NCI-H1048 (cell line): ENCODE measurements at places on chromosomes 16 and 17.
A peak's percentile ranks its signal among the peaks of the same experiment; 100 is the strongest.

DNA sequence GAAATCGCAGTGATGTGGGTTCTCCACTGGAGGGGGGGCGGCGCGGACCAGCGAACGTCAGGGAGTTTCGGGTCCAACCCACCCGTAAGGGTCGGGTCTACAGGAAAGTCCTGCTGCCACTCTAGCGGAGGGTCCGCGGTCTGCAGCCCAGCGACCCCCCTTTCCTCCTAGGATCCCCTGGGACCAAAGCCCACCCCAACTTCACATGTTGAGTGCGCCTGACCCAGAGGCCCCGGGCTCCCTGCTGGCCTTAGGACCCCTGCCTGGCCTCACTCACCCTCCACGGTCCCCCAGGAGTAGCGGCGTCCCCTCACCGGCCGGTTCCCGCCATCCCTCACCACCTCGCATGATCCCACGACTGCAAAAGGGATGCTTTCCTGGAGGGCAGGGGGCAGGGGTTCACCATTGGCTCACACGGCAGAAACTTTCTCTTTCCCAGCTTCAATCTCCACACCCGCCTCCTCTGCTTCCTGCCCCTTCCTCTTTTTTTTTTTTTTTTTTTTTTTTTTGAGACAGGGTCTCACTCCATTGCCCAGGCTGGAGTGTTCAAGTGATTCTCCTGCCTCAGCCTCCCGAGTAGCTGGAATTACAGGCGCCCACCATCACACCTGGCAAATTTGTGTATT is 3.1 kb downstream of the SEPTIN1 start:
- no peak for DNase-seq

DNA sequence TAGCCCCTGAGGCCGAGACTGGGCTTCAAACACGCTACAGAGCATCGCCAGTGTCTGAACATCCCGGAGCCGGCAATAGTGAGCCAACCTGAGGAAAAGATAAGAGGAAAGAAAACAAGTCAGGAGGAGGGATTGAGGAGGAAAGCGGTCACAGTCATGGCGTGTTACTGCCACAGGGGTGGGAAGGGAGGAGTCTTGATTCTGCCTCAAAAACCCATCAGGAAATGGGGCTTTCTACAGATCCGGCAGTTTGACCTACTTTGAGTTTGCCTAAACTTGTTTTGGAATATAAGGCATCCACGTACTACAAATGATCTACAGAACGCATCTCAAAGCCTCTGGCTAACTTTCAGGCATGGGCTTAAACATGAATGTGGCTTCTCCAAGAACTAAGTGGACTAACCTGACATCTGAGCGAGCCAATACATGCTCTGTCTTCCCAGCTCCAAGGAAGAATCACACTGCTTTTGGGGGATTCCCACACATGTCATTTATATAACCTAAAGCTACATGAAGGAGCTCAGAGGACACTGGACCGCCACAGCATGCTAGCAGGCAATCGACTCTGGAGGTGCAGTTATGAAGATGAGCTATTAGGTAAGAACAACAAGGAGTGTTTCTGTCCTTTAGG is 96.6 kb downstream of the WDR59 start:
- no peak for DNase-seq

GRCh38 chr16:11240636-11241473 is 15.1 kb downstream of the SOCS1 start:
- DNase-seq: no peak

- no peak for DNase-seq
Observed at GRCh38 chr17:50355336-50355700, 9.4 kb downstream of the XYLT2 start.

- DNase-seq: no peak
Observed at GRCh38 chr17:13638855-13639458, 37.2 kb upstream of the HS3ST3A1 start.

- DNase-seq: no peak
Observed at GRCh38 chr16:82995924-82996441, 369.2 kb downstream of the CDH13 start.

DNA sequence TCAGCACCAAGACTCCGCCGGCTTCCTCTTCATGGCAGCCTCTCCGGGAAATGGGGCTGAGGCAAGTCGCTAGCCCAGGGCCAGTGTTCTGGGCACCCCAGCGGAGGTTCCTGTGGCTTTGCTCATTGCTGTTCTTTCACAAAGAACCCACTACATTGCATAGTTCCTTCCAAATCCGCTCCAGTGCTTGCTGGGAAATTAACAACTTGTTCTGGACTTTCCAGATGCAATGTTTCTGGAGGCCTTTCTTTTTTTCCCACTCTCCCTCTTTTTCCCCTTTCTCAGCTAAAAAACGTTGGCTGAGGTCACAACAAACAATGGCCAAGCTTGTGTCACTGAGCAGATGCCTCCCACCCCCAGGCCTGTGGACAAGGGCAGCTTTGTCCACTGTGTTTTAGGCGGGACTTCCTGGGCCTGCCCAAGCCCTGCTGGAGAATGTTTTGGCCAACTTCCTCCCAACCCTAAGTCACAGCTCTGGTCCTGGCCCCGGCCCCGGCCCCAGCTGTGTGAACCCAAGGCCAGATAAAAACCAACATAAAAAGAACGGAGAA is 131.5 kb upstream of the RCVRN start:
- DNase-seq: no peak

- no peak for DNase-seq
Observed at GRCh38 chr16:14522671-14523070, 107.4 kb downstream of the PARN start.

DNA sequence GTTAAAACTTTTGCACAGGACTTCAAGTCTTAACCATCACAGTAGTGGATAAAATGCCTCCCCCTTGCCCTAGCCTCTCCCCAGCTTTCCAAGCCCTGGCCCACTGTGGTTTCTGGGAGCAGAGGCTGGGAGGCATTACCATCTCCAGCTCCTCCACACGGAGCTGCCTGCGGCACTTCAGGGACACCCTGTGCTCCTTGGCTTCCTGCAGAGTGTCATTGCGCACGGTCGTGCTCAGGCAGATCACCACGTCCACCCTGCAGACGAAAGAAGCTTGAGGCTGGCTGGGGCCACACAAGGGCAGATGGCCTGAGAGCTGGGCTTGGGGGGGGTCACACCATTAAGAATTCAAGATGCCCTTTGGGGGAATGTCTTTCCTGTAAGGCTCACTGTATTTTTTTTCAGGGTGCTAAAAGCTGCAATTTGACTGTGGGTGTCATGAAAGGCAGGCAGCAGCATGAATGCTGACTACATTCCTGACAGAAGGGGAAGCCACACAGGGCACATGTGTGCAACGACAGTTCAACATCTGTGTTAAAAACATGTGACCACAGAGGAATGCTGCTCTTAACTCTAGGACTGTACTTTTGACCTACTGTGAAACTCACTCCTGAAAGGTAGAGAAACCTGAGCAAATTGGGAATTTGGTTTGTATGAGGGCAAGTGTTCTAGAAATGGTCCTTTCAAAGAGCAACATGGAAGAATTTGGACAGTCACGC is 47.7 kb upstream of the CLEC18B start:
- DNase-seq: no peak

GRCh38 chr17:59513934-59514841 is 51.2 kb upstream of the DHX40 start:
- peak; percentile 84 for DNase-seq

GRCh38 chr17:36937001-36937958 is at the start of gene LHX1:
Gene LHX1 (plus strand): TSS chr17:36937475. CDS start chr17:36938198, 723 bp downstream.
- DNase-seq: no peak

DNA sequence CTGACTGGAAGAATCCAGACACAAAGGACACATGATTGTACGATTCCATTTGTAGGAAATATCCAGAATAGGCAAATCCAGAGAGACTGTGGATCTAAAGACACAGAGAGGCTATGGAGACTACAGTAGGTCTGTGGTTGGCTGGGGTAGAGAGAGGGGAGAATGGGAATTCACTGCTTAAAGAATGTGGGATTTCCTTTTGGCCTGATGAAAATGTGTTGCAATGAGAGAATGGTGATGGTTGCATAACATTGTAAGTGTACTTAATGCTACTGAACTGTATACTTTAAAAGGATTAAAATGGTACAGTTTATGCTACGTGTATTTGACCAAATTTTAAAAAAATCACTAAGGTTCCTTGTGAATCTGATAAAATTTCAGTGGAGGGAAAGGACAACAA is 62.1 kb downstream of the GPRC5B start:
- no peak for DNase-seq
